ENCODE measurements at places on chromosomes 4 and X.

DNA sequence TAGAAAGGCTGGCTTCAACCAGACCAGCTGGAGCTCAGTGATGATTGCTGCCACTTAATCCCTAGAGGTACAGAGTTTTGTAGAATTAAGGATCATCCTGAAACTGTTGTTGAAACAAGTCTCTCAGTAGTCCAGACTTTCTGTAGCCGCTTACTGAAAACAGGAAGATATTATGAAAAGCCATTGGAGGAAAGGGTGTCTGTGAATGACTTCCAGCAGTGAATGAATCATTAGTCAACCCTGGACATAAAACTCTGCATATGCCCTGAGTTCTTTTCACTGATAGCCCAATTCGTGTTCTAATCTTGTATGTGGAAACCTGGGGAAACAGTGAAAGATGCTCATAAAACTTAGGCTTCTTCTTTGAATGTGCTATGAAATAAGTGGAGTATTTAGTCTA, 14.8 kb downstream of the HOPX start:
- no peak for DNase-seq

- DNase-seq, result no peak
Observed at GRCh38 chr4:37948542-37948941, 11.7 kb upstream of the PTTG2 start.

DNA sequence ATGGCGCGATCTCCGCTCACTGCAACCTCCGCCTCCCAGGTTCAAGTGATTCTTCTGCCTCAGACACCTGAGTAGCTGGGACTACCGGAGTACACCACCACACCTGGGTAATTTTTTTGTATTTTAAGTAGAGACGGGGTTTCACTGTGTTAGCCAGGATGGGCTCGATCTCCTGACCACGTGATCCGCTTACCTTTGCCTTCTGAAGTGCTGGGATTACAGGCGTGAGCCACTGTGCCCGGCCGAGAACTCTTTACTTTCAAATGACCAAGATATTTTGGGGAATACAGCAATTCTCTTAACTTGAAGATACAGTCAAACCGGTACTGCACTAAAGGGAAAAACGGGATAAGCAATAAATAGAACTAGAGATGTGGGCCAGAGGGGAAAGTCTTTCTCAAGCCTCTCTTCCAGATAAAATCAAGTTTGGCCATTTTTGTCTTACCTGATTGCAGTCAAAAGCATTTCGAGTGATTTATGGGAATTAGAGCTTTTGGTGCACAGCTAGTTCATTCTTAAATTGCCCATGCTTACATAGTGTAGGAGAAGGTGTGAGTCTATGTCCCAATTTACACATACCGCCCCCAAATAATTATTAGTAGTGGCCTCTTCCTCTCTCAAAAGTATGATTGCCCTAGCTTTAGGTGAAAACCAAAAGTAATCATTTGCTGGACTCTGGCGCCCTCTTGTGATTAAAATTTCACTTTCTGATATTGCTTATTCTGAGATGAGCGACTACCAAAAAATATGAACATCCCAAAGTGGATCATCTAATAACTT, 53.2 kb upstream of the ABCG2 start:
- peak; percentile 85 for DNase-seq

- DNase-seq, result peak; percentile 24
Observed at GRCh38 chrX:15855568-15856221, 1.1 kb upstream of the AP1S2 start.

DNA sequence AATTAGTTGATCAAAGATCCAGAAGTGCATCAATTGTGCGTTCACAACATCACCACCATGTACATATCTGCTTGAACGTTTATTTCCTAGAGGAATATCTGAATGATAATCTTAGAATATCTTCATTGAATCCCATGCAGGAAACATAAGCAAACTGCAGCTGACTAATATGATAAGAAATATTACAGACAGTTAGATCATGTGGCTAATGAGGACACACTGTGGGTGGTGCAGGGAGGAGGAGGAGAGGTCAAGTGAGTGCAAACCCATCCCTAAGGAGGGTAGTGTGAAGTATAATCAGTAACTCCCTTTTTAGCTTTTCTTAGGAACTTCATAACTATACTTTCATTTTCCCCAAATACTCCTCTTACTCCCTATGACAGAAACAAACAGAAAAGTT, 58.3 kb upstream of the HPGD start:
- peak; percentile 59 for DNase-seq

GRCh38 chr4:73814679-73815078, 21.8 kb upstream of the CXCL6 start:
- DNase-seq, result no peak

DNA sequence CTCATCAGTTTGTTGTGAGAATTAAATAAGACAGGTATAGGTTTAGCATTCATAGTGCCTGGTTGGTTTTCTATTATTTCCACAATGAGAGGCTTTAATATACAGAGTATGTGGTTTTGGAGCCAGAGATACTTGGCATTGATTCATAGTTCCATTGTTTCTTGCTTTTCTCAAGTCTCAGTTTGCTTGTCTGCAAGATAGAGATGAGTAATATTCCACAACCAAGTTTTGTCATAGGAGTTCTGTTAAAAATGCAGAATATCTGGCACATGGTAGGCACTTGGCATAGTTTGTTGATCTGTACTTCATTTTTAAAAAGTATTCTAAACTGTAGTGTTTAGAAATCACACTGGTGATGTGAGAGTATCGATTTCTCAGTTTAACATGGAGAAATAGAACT, 37.5 kb upstream of the EDA2R start:
- no peak for DNase-seq

DNA sequence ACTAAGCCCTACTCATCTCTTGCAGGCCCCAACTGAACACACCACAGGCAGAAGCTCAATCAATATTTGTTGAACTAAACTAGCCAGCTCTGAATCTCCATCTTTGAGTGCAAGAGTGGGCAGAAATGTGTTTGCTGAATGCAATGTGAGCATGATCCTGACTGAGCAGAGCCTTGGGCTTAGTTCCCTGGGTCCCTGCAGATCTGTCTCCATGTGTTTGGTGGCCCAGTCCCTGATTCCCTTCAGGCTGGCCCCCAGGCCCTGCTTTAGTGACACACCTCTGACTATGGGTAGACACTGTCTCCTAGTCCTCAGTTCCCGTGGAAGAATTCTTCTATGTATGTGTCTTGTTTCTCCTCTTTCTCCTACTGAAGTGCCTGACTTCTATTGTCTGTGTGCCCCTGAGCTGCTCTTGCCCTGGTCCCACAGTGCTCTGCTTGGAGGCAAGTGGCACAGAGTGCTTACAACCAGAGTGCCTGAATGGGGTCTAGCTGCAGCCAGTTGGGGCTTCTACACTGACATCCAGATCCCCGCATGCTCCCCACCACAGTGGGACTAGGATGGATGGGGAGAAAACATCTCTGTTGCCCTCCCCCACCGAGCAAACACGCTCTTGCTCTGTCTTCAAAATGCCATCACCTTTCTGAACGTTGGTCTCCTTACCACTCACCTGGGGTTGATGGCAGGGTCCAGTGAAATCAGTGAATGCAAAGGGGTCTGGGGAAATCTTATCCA, 9.3 kb downstream of the PJA1 start:
- DNase-seq, result no peak

GRCh38 chr4:26052663-26053541, 138.9 kb downstream of the SMIM20 start:
- peak; percentile 26 for DNase-seq

GRCh38 chr4:1784789-1785591, 8.1 kb upstream of the FGFR3 start:
- DNase-seq, result no peak

GRCh38 chrX:132442691-132443090, 46.1 kb downstream of the MBNL3 start:
- no peak for DNase-seq

DNA sequence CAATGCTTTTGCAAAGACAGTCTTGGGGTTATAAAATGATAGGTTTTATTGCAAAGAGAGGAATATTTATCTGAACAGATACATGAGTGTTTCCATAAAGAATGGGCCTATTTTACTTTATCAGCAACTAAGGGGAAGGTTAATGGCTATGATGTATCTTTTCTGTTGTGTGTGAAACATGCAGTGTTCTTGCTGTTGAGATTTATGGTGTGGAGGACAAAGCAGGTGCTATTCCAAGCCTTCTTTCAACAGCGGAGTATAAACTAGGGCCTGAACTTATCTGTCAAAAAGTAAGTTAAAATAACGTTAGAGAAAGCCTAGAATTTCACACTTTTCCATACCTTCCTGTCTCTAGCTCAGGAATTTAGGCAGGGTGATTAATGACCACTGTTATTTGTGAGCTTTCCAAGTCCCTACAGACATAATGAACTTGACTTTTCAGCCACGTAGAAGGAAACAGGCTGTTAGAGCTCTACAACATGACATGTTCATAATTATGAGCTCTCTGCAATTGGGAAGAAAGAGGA, 411.4 kb downstream of the IL1RAPL1 start:
- no peak for DNase-seq

- DNase-seq, result no peak
Observed at GRCh38 chr4:110152386-110152785, 46.0 kb downstream of the ELOVL6 start.

DNA sequence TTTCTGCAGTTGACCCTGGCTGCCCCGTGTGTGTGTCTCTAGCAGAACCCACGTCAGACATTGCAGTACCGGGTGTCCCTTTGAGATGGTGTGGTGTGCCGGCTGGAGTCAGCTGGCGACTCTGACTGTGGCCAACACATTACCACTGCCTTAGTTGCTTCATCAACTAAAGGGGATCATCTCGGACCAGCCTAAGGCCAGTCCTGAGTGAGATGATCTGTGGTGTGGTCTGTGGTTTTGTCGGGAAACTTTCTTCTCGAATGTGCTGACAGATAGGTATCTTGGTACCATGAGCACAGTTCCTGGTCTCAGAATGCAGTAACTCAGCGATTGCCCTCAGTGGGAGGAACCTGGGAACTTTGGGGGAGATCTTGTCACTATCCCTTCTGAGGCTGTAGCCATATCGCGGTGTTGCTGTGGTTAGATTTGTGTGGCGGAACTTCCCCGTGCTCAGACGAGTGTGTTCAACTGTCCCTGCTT, 15.8 kb downstream of the TBC1D14 start:
- DNase-seq, result peak; percentile 76

DNA sequence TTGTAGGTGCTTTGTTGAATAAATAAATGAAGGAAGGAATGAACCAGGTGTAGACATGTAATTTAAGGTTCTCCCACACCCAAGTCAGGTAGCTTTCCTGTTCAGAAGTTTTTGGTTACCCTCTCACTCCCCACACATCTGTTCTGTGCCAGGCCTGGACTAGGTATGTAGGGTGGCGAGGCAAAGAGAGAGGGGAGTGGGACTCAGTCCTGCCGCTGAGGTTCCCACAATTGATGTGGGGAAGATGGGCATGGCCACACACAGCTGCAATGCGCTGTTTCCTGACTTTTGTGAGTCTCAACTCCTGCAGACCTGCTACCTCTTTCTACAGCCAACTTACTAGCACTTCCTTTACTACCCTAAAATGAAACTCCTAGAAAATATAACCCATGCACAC, 88.9 kb downstream of the RTL5 start:
- no peak for DNase-seq

- DNase-seq, result no peak
Observed at GRCh38 chrX:39170464-39170863, 369.2 kb downstream of the MID1IP1 start.

GRCh38 chrX:49058794-49059193, at the start of gene CCDC120:
TSS of gene CCDC120 (plus strand) at chrX:49058999. CDS start at chrX:49062042, 3,043 bp downstream.
- DNase-seq, result no peak

GRCh38 chr4:96193061-96193460, 353.2 kb downstream of the PDHA2 start:
- no peak for DNase-seq

GRCh38 chr4:5009796-5010195, 9.5 kb downstream of the CYTL1 start:
- no peak for DNase-seq

GRCh38 chrX:37993837-37994619, 12.3 kb upstream of the SYTL5 start:
- no peak for DNase-seq

GRCh38 chr4:113060853-113061252, 11.4 kb downstream of the ANK2 start:
- DNase-seq, result no peak

DNA sequence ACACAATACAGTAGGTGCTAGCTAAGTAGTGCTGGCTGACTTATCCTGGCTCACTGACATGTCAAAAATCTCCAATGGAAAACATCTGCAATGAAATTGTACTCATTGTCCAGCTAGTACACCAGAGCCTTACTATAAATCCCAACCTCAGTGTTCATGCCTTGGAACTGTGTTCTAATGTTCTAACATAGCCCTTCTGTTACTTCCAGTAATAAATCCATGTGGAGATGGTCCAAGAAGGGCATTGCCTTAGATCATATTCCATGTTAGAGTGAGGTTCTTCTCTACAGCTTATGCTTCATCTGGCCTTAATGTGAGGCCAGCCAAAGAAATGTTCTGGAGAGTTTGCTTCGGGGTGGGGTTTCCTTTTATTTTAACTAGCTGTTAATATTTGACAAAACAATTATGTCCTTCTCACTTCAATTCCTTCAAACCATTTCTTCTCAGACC, 25.1 kb downstream of the ENOX2 start:
- DNase-seq, result no peak

DNA sequence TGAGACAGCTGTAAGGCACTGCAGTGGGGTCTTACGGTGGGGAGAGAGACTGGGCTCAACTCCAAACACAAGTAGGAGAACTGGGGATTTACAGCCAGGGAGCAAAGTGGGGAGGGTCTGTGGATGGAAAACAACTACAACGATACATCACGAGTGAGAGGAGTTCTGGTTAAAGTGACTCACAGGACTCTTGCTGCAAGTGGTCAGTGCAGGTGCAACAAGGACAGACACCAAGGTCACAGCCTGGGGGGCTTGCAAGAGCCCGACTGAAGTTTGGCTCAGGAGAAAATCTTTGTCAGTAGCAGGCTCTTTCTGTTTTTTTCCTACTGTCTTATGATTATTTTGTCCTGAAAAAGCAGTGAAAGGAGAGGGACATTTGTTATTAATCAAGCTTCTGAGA, 10.1 kb upstream of the FAT1 start:
- DNase-seq, result no peak

- no peak for DNase-seq
Observed at GRCh38 chr4:48665555-48666186, 114.4 kb downstream of the FRYL start.

- no peak for DNase-seq
Observed at GRCh38 chr4:108714880-108715279, 48.0 kb downstream of the ETNPPL start.

GRCh38 chr4:150123087-150123486, 44.8 kb downstream of the DCLK2 start:
- no peak for DNase-seq

DNA sequence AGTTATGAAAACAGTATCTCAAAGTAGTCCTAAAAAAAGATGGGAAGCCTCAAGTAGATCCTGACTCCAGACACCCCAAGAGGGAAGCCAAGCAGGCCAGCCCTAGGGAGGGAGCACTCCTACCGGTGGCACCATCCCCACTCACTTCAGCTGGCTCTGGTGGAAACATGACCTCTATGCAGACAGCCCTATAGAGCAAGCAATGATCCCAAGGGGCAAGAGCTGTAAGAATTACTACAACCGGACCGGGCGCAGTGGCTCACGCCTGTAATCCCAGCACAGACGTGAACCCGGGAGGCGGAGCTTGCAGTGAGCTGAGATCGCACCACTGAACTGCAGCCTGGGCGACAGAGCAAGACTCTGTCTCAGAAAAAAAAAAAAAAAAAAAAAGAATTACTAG, 5.7 kb downstream of the LETM1 start:
- no peak for DNase-seq

All from suppressor macrophage treated with lipopolysaccharide for 1 hour (primary cell).